CD8-positive, alpha-beta memory T cell (primary cell): ENCODE measurements at places on chromosomes 11 and 22. TPM values are rescaled to one million over a fixed set of nuclear protein-coding genes. Genes with fewer than 3 reads are reported as not detected.
A peak's percentile ranks its signal among the peaks of the same experiment; 100 is the strongest.

- DNase-seq: no peak
Measured at GRCh38 chr11:116420770-116421528, 351.8 kb downstream of the BUD13 start.

DNA sequence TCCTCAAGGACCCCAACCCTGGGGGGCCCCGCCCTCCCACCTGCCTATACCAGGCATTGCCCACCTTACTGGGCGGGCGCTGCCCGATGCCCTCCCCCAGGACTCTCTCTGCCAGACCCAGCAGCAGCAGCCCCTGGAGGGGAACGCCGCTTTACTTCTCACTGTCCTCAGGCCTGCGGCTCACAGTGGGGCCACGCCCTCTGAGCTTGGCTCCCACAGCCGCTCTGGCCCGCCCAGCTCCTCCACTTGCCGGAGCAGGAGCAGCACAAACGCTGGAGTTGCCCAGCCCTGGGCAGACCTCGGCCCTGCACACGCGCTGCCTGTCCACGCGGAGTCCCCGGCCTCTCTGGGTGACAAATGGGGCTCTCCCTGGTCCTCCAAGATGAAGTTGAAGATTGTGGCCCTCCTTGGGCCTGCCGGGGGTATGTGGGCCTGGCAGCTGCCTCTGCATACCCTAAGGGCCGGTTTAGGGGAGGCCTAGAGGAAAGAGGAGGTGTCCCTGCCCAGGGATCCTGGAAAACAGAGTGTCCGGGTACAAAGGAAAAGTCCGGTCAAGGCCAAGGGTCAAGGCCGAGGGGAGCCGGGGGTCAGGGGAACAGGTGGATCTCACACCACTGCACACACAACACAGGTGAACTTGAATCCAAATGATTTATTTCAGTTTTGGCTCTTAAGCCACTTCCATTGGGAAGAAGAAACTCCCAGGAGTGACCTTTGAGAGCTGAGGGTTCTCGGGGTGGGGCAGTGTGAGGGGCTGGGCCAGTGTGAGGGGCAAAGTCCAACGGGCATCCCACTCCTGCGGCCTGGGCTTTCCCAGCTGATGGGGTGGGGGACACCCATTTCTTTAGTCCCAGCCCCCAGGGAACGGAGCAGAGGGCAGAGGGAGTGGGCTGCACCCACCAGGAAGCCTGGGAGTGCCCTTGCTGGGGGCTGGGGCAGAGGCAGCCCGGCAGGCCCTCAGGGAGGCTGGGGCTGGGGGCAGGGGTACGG lies 674 bp upstream of the BAIAP2L2 start:
- peak; percentile 26 for DNase-seq

The PRDM10 gene
- total RNA-seq: 17.7 TPM

GRCh38 chr11:9922806-9923205 lies 258.9 kb downstream of the SWAP70 start:
- no peak for DNase-seq

- no peak for DNase-seq
Measured at GRCh38 chr11:92505689-92506088, 281.1 kb downstream of the FAT3 start.

The NPAS4 gene
- total RNA-seq: not detected

The KLHL35 gene
- 0.83 TPM for total RNA-seq

DNA sequence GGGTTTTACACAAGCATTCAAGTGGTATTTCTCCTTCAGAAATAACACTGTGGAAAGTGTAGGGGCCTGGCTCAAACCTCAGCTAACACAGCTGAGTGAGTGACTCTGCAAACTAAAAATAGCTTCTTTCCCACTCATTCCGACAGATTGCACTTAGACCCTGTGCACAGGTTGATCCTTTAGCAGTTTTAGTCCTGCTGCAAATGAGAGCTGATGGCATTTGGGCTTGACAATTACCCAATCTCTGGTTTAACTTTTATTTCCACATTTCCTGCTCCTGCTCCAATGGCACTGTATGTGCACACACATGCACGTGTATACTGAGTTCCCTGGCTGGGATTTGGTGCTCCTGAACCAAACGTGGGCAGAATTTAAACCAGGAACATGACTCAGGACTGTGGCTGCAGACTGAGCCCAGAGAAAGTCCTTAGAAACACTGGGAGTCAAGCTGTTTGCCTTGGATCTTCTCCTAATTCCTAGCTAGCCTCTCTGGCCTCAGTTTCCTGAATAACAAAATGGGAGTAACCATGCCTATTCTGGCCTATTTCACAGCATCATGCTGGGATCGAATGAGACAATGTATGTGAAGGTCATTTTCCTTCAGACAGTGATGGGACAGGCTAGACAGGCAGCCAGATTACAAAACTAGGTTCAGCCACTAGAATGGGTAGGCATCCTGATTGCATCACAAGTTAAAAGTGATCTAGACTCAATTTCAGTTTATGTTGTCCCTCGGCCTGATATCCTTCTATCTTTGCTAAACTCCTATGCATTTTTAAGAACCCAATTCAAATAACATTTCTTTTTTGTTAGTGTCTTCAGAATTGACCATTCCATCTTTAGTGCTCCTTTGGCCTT lies 58.2 kb downstream of the SERGEF start:
- no peak for DNase-seq

DNA sequence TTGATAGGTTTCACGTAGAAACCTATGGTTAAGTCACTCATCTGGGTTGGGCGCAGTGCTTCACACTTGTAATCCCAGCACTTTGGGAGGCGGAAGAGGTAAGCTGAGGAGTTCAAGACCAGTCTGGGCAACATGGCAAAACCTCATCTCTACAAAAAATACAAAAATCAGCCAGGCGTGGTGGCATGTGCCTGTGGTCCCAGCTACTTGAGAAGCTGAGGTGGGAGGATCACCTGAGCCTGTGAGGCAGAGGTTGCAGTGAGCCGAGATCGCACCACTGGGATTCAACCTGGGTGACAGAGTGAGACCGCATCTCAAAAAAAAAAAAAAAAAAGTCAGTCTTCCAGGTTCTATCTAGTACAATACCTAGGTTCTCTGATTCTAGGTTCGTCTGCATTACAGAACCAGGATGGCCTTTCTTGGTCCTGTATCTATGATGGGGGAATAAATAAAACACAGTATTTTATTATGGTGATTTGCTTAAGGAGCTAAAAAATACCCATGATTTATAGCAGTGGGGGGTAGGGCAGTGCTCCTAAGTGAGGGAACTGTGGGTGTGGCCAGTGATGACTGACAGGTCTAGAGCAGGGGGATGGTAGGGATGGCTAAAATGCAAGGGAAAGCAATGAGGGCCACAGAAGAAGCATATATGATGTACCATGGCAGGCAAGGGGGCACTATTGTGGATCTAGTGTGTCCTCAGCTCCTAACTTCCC lies 65.5 kb upstream of the NUP160 start:
- DNase-seq: no peak

DNA sequence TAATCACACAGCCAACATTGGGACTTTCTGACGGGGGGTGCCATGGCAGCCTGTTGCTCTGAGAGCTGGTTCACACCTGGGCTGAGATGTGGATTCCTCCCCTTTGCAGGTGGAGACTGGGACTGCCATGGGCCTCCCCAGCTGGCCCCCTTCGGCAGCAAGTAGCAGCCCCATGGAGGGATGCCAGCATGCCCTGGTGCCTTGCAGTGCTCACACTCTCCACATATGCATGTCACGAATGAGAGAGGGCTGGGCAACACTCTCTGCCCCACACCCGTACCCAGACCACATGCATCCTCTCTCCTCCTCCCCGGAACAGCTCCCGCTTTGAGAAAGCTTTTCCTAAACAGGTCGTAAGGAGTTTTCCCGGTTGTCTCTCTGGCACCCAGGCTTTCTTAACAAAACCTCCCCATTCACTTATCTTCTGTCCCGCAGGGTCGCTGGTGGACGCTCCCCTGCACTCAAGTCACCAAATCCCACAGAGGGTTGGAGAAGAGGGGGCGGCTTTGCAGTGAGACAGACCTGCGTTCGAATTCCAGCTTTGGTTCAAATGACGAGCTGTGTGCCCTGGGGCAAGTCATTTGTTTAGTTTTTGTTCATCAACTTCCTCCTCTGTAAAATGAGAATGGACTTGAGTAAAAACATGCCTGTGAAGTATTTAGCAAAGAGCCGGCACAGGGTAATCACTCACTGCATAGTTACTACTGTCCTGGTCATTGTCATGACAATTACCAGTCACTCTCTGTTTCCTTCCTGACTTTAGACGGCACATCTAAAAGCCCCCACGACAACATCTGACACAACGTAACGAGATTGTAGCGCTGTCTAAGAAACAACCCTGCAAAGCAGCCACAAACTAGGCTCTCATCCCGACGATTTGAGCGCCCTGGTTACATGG lies 231.3 kb upstream of the B3GAT1 start:
- DNase-seq: no peak

- no peak for DNase-seq
Measured at GRCh38 chr11:116786326-116786725, 1.5 kb downstream of the ZPR1 start.

GRCh38 chr11:44171518-44171917 lies 76.0 kb downstream of the EXT2 start:
- no peak for DNase-seq

The OR52N4 gene
- total RNA-seq: 0.22 TPM

DNA sequence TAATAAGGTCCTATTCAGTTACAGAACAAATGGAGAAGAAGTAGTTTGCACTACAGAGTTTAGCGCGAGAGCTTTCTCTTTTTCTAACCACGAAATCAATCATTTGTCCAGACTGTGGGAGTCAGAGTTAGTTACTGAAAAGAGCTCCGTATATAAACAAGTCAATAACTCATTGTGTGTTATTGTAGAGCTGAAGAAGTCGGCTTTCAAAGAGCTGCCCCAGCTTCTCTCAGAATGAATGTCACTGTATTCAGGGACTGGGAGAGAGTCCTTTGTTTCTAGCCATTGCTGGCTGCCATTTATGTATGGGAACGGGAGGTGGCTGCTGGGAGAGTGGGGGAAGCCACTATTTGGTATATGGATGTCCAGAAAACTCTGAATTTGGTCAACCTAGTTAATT lies 227.8 kb downstream of the DCDC1 start:
- DNase-seq: no peak

The OR51F1 gene
- total RNA-seq: not detected

GRCh38 chr11:116387641-116388040 lies 385.1 kb downstream of the BUD13 start:
- DNase-seq: no peak

DNA sequence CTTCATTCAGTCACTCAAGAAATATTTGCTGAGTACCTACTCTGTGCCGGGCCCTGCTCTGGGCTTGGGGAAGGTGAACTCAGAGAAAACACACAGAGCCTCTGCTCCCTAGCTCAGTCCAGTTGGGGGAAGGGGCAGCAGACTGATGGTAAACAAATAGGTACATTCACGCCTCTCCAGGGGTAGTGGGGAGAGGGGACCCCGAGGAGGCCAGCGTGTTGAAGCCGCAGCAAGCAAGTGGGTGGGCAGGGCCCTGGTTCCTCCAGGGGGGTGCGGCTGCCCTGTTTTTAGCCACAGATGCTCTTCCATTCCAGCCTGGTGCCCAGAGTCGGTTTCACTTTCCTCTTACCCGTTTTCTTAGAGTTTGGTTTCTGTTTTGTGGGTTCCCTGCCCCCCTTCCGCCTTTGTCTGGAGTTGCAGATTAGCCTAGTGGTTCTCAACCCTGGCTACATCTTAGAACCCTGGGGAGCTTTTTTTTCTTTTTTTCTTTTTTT lies 8.7 kb downstream of the DRAP1 start:
- peak; percentile 71 for DNase-seq

The OLFML1 gene
- not detected for total RNA-seq

The TRPC6 gene
- total RNA-seq: not detected

DNA sequence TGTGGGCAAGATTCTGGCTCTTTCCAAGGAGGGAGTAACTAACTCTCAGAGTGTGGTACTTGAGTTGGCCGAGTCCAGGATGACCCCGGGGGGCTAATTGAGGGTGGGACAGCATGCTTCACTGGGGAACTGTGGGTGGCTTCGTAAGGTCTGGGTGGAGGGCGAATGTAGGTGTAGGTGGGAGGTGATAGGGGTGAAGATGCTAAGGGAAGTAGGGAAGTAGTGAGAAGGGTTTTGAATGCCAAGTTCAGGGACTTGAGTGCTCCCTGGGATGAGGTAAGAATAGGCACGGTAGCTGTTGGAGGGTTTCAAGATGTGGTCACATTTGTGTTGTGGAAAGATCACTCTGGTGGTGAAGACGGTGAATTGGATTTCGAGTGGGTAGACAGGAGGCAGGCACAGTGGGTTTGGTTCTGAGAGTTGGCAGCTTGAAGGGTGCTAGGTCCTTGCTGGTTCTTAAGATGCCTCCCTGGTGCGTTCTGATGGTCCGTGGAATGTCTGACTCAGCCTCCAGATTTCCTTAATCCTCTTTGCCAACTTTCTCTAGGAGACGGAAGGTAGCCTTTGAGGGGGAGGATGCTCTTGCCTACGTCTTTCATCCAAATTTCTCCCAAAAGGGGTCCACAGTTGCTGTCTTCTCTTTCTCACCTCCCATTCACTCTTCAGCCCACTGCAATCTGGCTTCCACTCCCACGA lies 2.5 kb upstream of the DNAL4 start:
- no peak for DNase-seq

The DRICH1 gene
- total RNA-seq: 0.47 TPM

The SHANK3 gene
- total RNA-seq: 0.07 TPM

DNA sequence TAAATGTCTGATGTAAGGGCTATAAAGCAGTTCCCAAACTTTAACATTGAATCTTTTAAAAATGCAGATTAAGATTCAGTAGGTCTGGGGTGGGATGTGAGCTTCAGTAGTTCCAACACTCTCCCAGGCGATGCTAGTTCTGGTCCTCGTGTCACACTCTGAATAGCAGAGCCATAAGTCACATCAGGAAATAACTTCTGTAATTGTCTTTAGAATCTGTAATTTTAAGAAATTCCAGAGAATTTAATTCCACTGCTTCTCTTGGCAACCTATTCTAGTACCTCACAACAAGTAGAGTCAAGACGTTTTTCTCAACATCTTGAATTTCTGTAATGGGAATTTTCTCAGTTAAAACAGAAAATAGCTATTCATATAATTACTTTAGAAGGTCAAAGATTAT lies 223.1 kb downstream of the TMEM135 start:
- no peak for DNase-seq

The SERPING1 gene
- not detected for total RNA-seq

The OR51I1 gene
- not detected for total RNA-seq

- no peak for DNase-seq
Measured at GRCh38 chr22:43592476-43592875, 180.7 kb downstream of the MPPED1 start.

DNA sequence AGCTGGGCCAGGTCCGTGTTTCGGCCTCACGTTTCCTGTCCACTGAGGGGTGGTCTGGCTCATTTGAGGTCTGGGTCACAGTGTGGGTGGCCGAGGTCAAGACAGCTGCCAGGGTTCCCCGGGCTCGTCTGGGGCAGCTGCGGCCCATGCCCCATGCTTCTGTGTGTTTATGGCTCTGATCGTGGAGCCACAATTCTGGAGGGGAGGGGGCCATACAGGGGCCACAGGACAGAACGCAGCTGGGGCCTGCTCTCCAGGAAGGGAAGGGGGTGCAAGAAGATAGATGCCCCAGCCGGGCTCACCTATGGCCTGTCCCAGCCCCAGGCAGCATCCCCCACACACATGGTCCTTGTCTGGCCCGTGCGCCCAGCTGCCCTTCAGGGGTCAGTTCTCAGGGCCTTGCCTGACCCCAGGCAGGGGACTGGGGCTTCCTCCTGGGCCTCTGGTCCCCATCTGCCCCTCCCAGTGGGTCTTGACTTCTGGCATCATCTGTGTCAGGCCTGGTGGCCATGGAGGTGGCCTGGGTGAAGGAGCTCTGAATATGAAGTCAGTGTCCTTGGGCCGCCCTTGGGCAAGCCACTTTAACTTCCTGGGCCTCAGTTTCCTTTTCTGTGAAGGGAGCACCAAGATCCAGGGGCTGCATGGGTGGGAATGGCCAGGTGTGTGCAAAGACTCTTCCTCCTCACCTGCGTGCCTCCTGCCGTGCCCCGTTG lies 8.4 kb downstream of the TSPAN32 start:
- DNase-seq: no peak

The PIH1D2 gene
- total RNA-seq: 0.38 TPM

The RFPL1 gene
- not detected for total RNA-seq

The OR8H2 gene
- not detected for total RNA-seq

GRCh38 chr22:24751518-24751917 lies 23.0 kb downstream of the PIWIL3 start:
- no peak for DNase-seq
